Left kidney (tissue), 8 donors: ENCODE measurements at places on chromosomes 11 and 22. TPM values are rescaled to one million over a fixed set of nuclear protein-coding genes. Genes with fewer than 3 reads are reported as not detected.

GRCh38 chr11:101870510-101870909, 44.3 kb upstream of the CEP126 start:
- DNase-seq: no peak

The KREMEN1 gene
- polyA plus RNA-seq: 22.3 TPM

DNA sequence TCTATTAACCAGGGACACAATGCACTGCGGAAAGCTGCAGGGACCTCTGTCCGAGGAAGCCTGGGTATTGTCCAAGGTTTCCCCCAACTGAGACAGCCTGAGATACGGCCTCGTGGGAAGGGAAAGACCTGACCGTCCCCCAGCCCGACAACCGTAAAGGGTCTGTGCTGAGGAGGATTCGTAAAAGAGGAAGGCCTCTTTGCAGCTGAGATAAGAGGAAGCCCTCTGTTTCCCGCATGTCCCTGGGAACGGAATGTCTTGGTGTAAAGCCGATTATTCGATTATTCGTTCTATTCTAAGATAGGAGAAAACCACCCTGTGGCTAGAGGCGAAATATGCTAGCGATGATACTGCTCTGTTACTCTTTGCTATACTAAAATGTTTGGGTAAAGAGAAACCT, 5.2 kb downstream of the BET1L start:
- DNase-seq: no peak

- no peak for DNase-seq
Observed at GRCh38 chr22:48249713-48250268, 1487.3 kb downstream of the TBC1D22A start.

The LRRC55 gene
- 3.9 TPM for polyA plus RNA-seq

GRCh38 chr11:91136631-91137030, 913.8 kb upstream of the CHORDC1 start:
- no peak for DNase-seq
